ENCODE measurements at places on chromosomes 2 and 18. TPM values are rescaled to one million over a fixed set of nuclear protein-coding genes. Genes with fewer than 3 reads are reported as not detected.

DNA sequence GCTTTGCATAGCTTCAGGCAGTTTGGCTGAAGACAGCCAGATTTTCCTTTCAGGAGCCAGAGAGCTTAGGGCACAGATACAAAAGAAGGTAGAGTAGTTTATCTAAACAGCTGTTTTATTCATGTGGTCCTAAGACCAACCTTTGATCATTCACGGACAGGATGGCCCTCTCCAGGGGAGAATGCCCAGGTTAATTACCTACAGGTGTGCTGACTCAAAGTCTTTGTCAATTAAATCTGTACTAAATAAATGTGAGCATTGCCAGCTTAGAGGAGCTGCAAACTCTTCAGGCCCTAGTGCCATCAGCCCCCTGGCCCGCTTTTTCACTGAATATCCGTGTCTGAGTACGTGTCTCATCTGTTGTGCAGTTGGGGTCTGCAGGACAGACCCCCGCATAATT, 554.7 kb downstream of the NUP35 start:
- DNase-seq = no peak
- no peaks in the 10 kb centered on the region for H3K27me3 ChIP-seq
- H3K4me3 ChIP-seq = no peak overlapping the region
- H3K36me3 ChIP-seq = no peaks in the 10 kb centered on the region
- no peak overlapping the region for H3K27ac ChIP-seq

GRCh38 chr18:2555895-2556294, 15.4 kb downstream of the METTL4 start:
- no peak overlapping the region for H3K27ac ChIP-seq
- DNase-seq = no peak
- H3K4me1 ChIP-seq = no peaks in the 10 kb centered on the region
- no peak overlapping the region for H3K4me3 ChIP-seq
- H3K36me3 ChIP-seq = peaks cover 6% of the 10 kb centered on the region
- H3K27me3 ChIP-seq = no peaks in the 10 kb centered on the region

- H3K4me3 ChIP-seq = no peak overlapping the region
- DNase-seq = no peak
- H3K4me1 ChIP-seq = no peaks in the 10 kb centered on the region
- no peaks in the 10 kb centered on the region for H3K27me3 ChIP-seq
- H3K36me3 ChIP-seq = no peaks in the 10 kb centered on the region
Observed at GRCh38 chr2:122999821-123000220, 1025.3 kb upstream of the CNTNAP5 start.

GRCh38 chr2:5713101-5713500, 20.9 kb downstream of the SOX11 start:
- H3K36me3 ChIP-seq = no peaks in the 10 kb centered on the region
- H3K27me3 ChIP-seq = peaks cover 4% of the 10 kb centered on the region
- H3K4me1 ChIP-seq = no peaks in the 10 kb centered on the region
- no peak overlapping the region for H3K4me3 ChIP-seq

DNA sequence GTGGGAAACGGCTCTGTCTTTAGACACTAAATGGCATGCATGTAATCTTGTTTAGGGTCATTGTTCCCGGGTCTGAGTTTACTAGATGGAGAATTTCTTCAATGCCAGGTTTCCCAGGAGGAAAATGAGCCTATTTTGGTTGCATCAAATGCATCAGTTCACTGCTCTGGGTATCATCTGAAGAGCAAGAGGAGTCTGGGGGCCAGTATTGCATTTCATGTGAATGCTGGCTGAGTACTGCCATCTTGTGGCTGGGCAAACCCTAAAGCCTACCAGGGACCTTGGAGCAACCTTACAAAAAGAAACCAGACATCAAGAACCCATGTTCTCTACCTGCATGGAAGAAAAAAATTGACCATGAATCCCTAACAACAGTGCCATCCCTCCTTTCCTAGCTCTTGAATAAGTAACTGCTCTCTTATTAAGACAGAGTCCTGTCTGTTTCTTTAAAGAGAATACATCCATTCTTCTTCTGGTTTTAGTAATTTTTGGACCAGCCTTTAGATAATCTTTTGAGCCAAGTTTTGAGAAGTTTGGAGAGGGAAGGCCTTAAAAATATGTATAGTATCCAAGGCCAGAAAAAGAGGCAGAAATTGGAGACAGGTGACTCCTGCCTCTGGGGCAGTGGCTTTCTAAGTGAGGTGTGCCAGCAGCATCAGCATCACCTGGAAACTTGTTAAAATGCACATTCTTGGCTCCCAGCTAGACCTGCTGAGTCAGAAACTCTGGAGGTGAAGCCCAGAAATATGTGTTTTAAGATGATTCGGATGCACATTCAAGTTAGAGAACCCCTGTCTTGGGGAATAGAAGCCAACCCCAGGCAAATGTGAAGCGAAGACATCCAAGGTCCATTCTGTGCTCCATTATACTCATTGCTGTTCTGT, 261.0 kb upstream of the CXCR4 start:
- H3K27me3 ChIP-seq = no peaks in the 10 kb centered on the region
- DNase-seq = peak; percentile 56
- H3K36me3 ChIP-seq = no peaks in the 10 kb centered on the region

GRCh38 chr18:37238282-37239108, 327.1 kb downstream of the CELF4 start:
- H3K4me1 ChIP-seq = no peaks in the 10 kb centered on the region
- no peak overlapping the region for H3K27ac ChIP-seq
- H3K4me3 ChIP-seq = no peak overlapping the region
- DNase-seq = no peak

MLPH gene
- polyA plus RNA-seq = 52.0 TPM

ADAM23 gene
- polyA plus RNA-seq = not detected

CPS1 gene
- polyA plus RNA-seq = 744 TPM

- no peaks in the 10 kb centered on the region for H3K27me3 ChIP-seq
- peaks cover 5% of the 10 kb centered on the region for H3K4me1 ChIP-seq
- no peak overlapping the region for H3K27ac ChIP-seq
- H3K4me3 ChIP-seq = no peak overlapping the region
- H3K36me3 ChIP-seq = no peaks in the 10 kb centered on the region
Observed at GRCh38 chr2:238431456-238431855, 4.7 kb downstream of the ASB1 start.

GRCh38 chr2:159564081-159564480, 52.3 kb downstream of the BAZ2B start:
- H3K4me1 ChIP-seq = no peaks in the 10 kb centered on the region
- H3K36me3 ChIP-seq = no peaks in the 10 kb centered on the region
- H3K27ac ChIP-seq = no peak overlapping the region
- DNase-seq = no peak
- H3K27me3 ChIP-seq = no peaks in the 10 kb centered on the region

SP110 gene
- polyA plus RNA-seq = 11.9 TPM

DNA sequence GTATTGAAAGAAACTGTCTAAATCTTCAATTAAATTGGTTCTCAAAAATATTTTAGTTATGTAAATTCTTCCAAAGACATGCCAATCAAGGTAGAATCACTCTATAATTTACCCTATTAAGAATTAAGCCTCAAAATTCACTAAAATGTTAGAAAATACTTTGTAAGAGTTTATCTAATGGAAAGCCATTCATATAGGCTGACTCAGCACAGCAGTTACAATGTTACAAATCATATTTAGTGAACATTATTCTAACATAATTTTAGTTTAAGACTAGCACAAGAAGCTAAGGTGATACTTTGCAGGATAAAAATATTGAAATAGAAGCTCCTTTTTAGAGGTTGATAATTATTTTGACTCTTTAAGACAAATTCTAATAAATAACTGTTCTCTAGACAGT, 137.0 kb downstream of the ZNF385B start:
- H3K27me3 ChIP-seq = no peaks in the 10 kb centered on the region
- H3K27ac ChIP-seq = no peak overlapping the region
- no peak for DNase-seq
- H3K36me3 ChIP-seq = no peaks in the 10 kb centered on the region
- no peak overlapping the region for H3K4me3 ChIP-seq

- H3K27ac ChIP-seq = no peak overlapping the region
- no peaks in the 10 kb centered on the region for H3K36me3 ChIP-seq
- DNase-seq = no peak
- H3K4me3 ChIP-seq = peak overlapping the region; percentile 6
Observed at GRCh38 chr2:66693076-66693965, 258.4 kb downstream of the MEIS1 start.

GGCX gene
- polyA plus RNA-seq = 24.8 TPM

GRCh38 chr18:23738575-23738974, 49.3 kb downstream of the LAMA3 start:
- no peaks in the 10 kb centered on the region for H3K27me3 ChIP-seq
- H3K27ac ChIP-seq = no peak overlapping the region
- H3K4me3 ChIP-seq = no peak overlapping the region
- no peaks in the 10 kb centered on the region for H3K4me1 ChIP-seq
- H3K36me3 ChIP-seq = no peaks in the 10 kb centered on the region
- DNase-seq = no peak

DLX1 gene
- not detected for polyA plus RNA-seq

TNFRSF11A gene
- polyA plus RNA-seq = 15.0 TPM
